ENCODE measurements at places on chromosomes 2 and 18.

GRCh38 chr2:131400849-131401248, 36.9 kb upstream of the RAB6D start:
- DNase-seq = no peak

- no peak for DNase-seq
Observed at GRCh38 chr18:79786304-79786703, 11.4 kb upstream of the KCNG2 start.

DNA sequence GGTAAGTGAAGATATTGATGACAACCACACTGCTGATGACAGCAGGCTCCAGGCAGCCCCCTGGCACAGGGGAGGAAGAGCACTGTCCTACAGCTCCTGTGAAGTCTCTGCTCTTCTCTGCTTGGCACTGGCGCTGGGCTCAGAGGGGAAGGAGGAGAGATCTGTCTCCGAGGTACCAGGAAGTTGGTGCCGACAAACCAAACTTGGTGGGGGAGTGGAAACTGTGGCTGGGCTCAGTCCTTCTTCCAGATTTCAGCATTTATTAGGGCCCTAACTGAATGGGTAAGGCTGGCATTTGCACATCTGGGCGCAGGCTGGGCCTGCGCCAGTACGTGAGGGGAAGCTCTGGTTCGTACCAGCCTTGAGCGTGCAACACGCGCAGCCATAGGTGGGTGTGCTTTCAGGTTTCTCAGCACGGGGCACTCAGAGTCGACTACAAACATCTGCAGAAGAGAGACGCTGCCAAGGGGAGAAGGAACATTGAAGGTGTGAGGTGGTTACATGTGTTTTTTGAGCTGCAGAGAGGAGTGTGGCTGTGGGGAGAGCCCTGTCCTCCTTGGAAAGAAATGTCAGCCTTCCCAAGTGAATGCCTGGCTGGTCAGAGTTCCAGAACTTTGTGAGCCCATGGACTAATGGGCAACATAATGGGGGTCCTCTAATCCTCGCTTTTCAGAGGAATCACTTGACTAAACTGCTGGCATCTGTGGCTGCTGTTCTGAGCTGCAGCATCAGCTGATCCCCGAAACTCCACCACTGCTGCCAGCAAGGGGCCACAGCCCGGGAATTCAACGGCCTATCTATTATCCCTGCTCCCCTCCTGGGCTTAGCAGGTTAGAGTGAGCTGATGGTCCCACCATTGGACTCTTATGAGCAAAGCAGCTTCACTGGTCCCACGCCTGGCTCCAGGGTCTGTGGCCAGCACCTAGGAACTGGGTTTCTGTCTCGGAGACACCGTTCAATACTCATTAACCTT, 55.2 kb upstream of the SEMA4C start:
- no peak for DNase-seq

DNA sequence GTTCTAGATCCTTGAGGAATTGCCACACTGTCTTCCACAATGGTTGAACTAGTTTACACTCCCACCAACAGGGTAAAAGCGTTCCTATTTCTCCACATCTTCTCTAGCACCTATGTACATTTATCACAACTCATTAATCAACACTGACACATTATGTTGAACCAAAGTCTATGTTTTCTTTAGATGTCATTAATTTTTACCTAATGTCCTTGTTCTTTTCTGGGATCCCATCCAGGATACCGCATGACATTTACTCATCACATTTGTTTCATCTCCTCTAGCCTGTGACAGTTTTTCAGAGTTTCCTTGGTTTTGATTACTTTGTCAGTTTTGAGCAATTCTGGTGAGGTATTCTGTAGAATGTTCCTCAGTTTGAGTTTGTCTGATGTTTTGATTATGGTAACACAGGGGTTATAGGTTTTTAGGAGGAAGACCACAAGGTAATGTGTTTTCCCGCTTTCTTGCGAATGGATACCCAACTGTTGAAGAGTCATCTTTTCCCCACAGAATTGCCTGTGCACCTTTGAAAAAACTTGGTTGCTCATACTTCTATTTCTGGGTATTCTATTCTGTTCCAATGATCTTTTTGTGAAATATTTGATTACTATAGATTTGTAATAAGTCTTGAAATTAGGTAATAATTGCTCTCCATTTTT, 3.0 kb upstream of the UGT1A9 start:
- no peak for DNase-seq

GRCh38 chr2:84481702-84482101, 22.6 kb upstream of the SUCLG1 start:
- DNase-seq = no peak

DNA sequence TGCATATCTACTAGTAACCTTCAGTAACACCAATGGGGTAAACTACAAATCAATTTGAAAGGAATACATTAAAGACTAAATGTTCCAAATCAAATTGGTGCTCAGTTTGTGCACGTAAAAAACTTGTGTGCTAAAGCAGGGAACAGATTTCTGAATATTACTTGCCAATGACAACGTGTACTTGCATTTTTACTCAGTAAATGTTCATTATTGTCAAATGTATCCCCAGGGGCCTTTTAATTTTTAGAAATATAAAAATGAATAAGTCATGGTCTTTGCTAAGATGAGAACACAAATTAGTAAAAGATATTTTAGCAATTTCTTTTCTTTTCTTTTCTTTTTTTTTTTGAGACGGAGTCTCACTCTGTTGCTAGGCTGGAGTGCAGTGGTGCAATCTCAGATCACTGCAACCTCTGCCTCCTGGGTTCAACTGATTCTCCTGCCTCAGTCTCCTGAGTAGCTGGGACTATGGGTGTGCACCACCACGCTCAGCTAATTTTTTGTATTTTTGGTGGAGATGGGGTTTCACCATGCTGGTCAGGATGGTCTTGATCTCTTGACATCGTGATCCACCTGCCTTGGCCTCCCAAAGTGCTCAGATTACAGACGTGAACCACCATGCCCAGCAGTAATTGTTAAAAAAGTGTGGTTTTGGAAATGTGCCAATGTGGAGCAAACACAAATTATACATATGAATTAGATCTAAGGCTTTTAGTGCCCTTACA, 52.6 kb downstream of the PMAIP1 start:
- no peak for DNase-seq

- DNase-seq = no peak
Observed at GRCh38 chr2:105770149-105770548, 25.4 kb downstream of the NCK2 start.

DNA sequence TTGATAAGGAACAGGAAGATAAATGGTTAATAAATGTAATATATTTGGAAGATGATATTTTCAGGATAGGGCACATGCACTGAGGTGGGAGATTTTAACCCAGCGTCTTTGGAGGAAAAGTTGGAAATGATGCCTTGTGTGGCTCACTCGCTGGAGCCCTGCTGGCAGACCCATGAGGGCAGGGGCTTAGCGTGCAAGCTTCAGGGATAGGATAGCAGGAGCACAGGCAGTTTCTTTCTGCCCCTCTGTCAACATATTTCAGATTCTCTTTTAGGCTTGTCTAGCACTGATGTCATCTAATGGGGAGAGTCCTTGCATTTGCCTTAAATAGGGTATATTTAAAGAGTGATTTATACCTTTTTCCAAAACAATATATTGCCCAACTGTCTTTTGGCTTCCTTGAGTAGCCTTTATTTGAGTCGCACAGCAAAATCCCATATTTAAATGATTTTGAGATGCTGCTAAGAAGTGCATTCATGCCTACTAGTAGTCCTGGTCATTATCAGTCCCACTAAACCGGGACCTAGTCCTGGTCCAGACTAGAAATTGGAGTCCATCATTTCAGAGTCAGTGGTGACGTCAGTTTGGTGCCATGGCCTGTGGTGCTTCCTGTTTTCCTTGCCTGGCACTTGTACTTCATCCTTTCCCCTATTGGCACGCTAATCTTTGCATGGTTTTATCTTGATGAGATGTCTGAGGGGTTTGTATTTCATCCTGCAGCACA, 45.8 kb downstream of the SH3RF3 start:
- no peak for DNase-seq

DNA sequence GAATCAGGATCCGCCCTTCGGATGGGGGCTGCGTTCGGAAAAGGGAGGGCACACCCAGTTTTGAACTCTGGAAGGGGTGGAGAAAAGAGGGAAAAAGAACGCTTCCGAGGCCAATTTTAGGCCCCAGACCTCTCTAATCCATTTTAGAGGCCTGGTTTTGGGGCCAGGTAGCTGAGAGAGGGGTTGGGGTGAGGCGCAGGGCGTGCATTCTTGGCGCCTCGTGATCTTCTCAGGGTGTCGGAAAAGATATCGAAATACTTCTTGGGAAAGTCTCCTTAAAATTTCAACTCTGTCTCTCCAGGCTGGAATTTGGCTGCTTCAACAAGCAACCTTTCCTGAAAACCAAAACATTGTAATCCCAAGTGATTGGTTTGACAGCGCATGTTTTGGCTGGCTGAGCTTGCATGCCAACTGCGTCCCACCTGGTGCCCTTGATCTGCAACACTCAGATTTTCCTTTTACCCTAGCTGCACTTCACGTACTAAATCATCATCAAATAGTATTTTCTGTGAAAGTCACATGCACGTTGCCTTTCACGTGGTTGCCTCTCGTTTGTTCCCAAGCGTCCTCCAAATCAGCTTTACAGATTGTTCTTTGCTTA, 864 bp upstream of the XPO1 start:
- peak; percentile 17 for DNase-seq

GRCh38 chr2:174903264-174903556, 102.0 kb downstream of the CHN1 start:
- no peak for DNase-seq

DNA sequence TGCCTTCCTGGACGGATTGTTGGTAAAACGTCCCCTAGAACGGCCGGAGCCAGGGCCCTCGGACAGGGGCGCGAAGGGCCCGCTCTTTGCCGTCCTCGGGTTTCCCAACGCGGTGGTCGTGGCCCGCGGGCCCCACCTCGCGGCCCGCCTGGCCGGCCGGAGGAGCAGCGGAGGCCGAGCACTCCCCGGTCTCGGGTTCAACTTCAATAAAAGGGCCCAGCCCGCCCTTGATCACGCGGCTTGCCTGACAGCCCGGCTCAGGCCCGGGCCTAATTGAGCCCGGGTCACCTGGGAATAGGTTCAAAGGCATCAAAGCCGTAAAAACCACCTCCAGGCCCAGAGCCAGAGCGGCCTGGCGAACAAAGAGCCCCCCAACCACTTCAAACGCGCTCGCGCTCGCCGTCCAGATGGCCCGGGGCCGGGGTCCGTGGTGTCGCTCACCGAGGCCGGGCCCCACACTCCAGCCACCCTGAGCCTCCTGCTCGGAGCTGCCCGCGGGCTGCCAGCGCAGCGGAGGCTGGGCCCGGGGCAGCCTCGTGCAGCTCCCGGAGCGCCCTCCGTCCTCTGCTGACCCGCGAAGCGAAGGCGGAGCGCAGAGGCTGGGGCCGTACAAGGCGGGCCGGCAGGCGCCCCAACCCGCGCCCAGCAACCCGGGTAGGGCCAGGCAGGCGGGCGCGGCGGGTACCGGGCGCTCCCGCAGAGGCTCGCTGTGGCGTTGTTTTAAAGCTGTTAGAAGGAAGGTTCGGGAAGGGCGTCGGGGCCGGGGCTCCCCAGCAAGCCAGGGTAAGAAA, 1.1 kb upstream of the TWIST2 start:
- DNase-seq = no peak

DNA sequence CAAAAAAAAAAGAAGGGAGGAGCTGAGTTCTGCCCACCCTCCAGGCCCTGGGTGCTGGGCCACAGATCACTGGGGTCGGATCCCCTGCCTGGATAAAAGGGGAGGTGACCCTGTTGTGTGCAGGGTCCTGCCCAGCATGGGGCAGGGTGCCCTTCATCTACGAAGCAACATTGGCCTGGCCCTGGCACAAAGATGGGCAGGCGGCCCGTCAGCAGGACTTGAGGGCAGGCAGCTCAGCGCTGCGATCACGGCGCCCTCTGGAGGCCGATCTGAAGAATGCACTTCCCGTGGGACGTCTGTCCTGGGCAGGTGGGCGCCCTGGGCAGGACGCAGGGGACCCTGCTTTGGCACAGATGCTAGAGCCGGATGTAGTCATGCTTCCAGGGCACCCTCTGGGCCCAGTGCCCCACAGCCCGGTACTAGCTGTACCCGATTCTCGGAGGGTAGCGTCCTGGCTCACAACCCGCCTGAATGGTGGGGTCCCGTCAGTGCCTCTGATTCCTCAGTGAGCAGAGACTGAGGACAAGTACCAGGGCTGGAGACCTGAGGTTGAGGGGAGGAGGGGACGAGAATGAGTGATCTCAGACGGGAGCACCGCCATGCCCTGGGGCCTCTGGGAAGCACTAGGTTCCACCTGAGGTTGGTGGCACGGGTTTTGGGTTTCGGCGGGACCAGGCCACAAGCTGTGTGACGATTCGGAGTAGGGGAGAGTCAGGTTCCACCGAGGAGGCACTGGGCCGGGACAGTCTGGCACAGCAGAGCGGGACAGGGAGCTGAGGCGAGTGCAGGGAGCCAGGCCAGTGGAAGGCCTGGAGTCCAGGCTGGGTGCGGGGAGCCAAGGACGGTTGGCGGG, 18.0 kb downstream of the ARID5A start:
- DNase-seq = peak; percentile 73

DNA sequence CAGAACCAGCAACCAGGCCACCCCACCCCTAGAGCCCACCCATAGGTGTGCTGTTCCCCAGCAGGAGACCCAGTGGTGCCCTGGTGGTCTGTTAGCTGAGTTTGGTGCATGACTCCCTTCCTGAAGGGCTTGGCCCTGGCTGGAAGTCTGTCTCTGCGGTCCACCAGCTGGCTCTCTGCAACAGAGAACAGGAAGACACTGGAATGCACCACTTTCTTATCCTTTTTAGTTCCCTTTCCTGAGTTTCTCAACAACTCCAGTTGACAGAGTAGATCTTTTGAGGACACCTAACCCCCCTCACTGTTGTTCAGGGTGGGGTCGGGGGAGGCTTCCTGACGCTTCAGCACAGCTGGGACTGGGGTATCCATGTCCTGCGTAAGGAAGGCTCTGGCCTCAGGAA, 11.9 kb upstream of the RPL37A start:
- peak; percentile 69 for DNase-seq

DNA sequence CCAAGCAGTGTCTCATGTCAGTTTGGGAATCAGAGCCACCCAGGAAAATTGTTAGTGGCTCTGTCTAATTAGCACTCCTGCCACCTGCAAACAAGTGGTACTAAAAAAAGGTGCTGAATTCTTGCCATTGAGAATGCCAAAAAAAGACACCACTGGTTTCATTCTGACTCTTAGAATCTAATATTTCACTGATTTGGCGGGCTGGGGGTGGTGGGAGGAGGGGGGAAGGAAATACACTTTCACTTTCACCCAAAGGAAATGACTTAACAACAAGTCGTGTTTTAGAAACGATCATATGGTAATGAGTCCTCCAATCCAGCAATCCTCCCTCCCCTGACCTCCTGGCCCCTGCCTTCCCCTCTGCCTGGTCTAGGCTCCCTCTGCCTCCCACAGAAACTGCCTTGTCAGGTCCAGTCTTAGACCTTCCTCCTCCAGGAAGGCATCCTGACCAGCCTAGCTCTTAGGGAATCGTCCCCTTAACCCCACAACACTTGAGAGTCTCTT, 4.4 kb upstream of the KLHL29 start:
- peak; percentile 47 for DNase-seq

DNA sequence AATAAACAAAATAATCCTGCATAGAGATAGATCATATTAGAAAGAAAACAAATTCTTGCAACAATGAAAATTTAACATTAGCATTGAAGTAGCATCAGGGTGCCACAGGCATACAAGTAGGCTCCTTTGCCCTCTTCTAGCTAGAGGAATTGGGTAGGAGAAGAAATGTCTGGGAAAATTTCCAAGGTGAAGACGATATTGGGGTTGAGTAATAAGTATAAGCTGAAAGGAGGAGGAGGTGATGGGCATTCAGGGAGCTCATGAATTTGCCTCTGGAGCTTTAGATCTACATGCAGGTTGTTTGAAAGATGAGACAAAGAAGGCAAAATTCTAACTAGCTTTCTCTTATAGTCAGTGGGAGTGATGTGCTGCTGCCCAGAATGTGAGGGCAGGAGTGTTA, 504.9 kb downstream of the CCDC85A start:
- DNase-seq = no peak
